ENCODE measurements at places on chromosomes 3 and 15.

DNA sequence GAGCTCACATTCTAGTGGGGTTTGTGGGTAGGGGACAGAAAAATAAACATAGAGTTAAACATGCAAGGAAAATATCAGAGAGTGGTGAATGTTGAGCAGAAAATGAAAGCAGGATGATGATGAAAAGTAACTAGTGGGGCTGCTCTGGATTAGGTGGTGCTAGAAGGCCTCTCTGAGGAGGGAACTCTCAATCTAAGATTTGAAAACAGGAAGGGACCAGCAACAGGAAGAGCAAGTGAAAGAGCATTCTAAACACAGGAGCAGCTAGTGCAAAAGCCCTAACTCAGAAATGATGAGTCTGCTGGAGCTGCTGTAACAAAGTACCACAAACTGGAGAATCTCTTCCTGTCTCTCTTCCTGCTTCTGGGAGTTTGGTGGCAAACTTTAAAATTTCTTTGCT is 468.6 kb upstream of the AGTR1 start:
- H3K4me3 ChIP-seq, result no peak overlapping the region
- no peaks in the 10 kb centered on the region for H3K27me3 ChIP-seq
- H3K4me1 ChIP-seq, result no peaks in the 10 kb centered on the region

- no peak for DNase-seq
- H3K27me3 ChIP-seq, result no peaks in the 10 kb centered on the region
- H3K27ac ChIP-seq, result no peak overlapping the region
- H3K36me3 ChIP-seq, result peaks cover 37% of the 10 kb centered on the region
- H3K4me1 ChIP-seq, result peaks cover 37% of the 10 kb centered on the region
- H3K4me3 ChIP-seq, result no peak overlapping the region
Measured at GRCh38 chr15:40538976-40539375, 25.9 kb downstream of the CCDC32 start.

- peaks cover 35% of the 10 kb centered on the region for H3K4me1 ChIP-seq
- H3K27ac ChIP-seq, result no peak overlapping the region
- H3K27me3 ChIP-seq, result peaks cover 3% of the 10 kb centered on the region
- H3K36me3 ChIP-seq, result no peaks in the 10 kb centered on the region
- no peak for DNase-seq
- H3K4me3 ChIP-seq, result no peak overlapping the region
Measured at GRCh38 chr3:32285891-32286290, 47.4 kb downstream of the CMTM8 start.

- H3K27ac ChIP-seq, result no peak overlapping the region
- H3K4me3 ChIP-seq, result no peak overlapping the region
- H3K27me3 ChIP-seq, result no peaks in the 10 kb centered on the region
- no peak for DNase-seq
Measured at GRCh38 chr3:25973122-25973521, 183.2 kb downstream of the OXSM start.

DNA sequence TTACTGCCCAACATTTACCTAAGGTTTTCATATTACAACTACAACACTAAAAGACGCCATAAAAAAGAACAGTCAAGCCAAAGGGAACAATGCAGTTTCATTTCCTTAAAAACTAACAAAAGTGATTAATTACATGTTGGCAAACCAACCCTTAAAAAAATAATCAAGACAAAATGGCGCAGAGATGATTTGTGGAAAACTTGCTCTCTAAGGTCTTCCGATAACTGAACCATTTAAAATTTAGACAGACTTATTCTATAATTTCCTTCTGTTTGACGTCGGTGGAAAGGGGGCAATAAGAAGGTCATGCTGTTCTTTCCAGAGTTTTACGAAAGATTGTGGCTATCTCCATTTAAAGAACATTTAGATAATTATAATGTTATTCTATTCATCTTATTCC is 87.6 kb downstream of the RYK start:
- H3K27me3 ChIP-seq, result no peaks in the 10 kb centered on the region
- H3K27ac ChIP-seq, result no peak overlapping the region
- H3K36me3 ChIP-seq, result peaks cover 77% of the 10 kb centered on the region
